ENCODE measurements at places on chromosomes 7 and 10.

DNA sequence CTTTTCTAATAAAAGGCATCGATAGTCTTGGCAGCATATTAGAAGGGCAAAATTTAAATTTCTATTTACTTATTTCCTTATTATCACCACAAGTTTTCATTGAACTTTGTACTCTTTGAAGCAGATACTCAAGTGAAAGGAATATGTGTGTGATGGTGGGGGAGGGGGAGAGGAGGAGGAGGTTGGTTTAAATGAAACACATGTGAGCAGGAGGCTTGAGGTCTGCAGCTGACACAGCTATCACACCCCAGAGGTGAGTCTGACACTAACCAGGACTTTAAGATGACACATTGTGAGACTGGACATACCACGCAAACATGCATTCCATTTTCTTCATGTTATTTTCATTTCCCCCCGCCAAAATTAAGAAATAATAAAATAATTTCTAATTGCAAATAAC lies 63.3 kb downstream of the CTTNBP2 start:
- no peak for DNase-seq

DNA sequence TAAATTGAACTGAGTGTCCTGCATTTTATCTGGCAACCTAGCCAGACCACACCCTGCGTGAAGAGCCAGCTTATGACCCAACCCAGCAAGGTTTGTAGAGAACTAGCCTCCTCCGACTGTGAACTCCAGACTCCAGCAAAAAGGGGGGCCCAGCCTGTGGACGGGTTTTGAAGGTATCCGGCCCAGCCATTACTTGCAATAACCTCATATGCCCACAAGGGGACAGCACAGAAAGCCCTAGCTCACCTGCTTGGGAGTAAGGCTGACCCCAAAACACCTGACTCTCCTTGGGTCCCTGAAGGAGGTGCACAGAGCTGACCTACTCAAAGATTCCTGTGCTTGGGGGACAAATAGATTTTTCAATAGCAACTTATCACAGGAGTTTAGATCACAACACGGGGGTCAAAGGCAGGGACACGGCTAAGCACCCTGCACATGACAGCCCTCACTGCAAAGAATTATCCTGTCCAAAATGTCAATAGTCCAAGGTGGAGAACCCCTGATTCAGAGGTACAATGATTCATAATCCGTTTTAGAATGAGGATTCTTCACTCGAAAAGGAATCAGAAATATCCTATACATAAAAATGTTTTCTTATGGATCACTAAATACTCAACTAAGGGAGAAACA lies 4.6 kb downstream of the TRPV6 start:
- peak; percentile 29 for DNase-seq

DNA sequence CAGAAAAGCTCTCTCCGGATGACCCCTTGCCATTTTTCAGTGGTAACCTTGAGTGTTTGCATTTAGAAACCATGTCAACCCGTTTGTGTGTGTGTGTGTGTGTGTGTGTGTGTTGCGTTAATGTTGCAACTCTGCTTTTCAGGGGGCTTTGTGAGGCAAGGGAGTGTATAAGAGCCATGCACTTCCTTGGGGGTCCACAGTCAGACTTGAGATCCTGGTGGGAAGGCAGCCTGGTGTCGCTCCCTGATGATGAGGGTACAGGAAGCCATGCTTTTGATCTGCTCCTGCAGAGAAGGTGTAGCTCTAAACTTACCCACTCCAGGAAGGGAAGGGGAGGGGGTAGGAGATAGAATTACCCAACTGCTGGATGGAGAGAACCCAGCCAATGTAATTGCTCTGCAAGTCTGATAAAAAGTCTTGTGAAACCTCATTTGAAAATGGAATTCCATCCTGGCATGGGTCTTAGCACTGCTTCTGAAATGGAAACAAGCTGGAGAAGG lies 10.7 kb downstream of the GRK5 start:
- no peak for DNase-seq

- DNase-seq = no peak
Observed at GRCh38 chr10:48454302-48455054, 148.0 kb downstream of the MAPK8 start.

DNA sequence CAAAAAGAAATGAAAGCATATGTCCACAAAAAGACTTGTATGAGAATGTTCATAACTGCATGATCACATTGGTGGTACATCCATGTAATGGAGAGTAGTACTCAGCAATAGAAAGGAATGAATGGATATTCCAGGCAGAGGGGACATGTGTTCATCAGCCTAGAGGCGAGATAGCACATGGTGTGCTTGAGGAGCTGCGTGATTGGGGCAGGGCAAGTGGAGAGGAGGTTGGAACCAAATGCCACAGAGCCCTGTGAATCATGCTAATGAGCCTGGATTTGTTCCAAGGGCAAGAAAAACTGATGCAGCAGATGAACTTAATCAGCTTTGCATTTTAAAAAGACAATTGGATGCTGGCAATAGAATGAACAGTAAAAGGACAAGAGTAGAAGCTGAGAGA lies 73.3 kb downstream of the C10orf90 start:
- DNase-seq = no peak
